Smooth muscle cell of the pulmonary artery (primary cell): ENCODE measurements at places on chromosomes 1 and 21. TPM values are rescaled to one million over a fixed set of nuclear protein-coding genes. Genes with fewer than 3 reads are reported as not detected.

GABRD gene
- not detected in 2 replicates for total RNA-seq

S100A7A gene
- not detected in 2 replicates for total RNA-seq

MX2 gene
- total RNA-seq = 2.2 and 3.3 TPM in 2 replicates

FAM131C gene
- 0.69 and 0.85 TPM in 2 replicates for total RNA-seq

ZYG11A gene
- total RNA-seq = 0.20 and 1.0 TPM in 2 replicates

SPRR2B gene
- total RNA-seq = not detected in 2 replicates

NUP210L gene
- total RNA-seq = 0.07 and 0.23 TPM in 2 replicates

MPL gene
- not detected in 2 replicates for total RNA-seq

FGR gene
- total RNA-seq = under 0.01 and 0.30 TPM in 2 replicates

LYPD8 gene
- total RNA-seq = 0.10 TPM in 1 of 2 replicates, not detected in the other

IFNLR1 gene
- total RNA-seq = under 0.01 TPM in 1 of 2 replicates, not detected in the other

BSND gene
- not detected in 2 replicates for total RNA-seq

PTPN22 gene
- total RNA-seq = 0.91 and 4.7 TPM in 2 replicates

MRPL24 gene
- 35.4 and 54.9 TPM in 2 replicates for total RNA-seq

ALG14 gene
- 2.7 and 3.5 TPM in 2 replicates for total RNA-seq

DNALI1 gene
- 3.9 TPM in 2 replicates for total RNA-seq

LENEP gene
- total RNA-seq = 0.33 TPM in 1 of 2 replicates, not detected in the other

LDLRAP1 gene
- total RNA-seq = 23.9 and 41.6 TPM in 2 replicates

EDARADD gene
- total RNA-seq = 0.07 TPM in 1 of 2 replicates, not detected in the other

TMCO1 gene
- 49.4 and 71.5 TPM in 2 replicates for total RNA-seq

LY9 gene
- not detected in 2 replicates for total RNA-seq

NBPF8 gene
- 17.7 and 22.8 TPM in 2 replicates for total RNA-seq

EFNA3 gene
- total RNA-seq = 3.1 and 4.2 TPM in 2 replicates

DISP3 gene
- not detected in 2 replicates for total RNA-seq

NFASC gene
- total RNA-seq = 42.0 and 47.6 TPM in 2 replicates

CELA2A gene
- total RNA-seq = 0.20 TPM in 1 of 2 replicates, not detected in the other

PRAMEF18 gene
- not detected in 2 replicates for total RNA-seq

EPHA10 gene
- not detected in 2 replicates for total RNA-seq

C1orf115 gene
- total RNA-seq = 0.20 and 0.85 TPM in 2 replicates

EPHB2 gene
- total RNA-seq = 12.2 and 72.5 TPM in 2 replicates

POU3F1 gene
- total RNA-seq = 0.03 TPM in 1 of 2 replicates, not detected in the other

ETV3L gene
- total RNA-seq = not detected in 2 replicates

LRRC7 gene
- total RNA-seq = 0.07 TPM in 1 of 2 replicates, not detected in the other

IQCC gene
- total RNA-seq = 1.4 and 1.7 TPM in 2 replicates

PADI1 gene
- total RNA-seq = 0.07 TPM in 2 replicates

OR2L3 gene
- not detected in 2 replicates for total RNA-seq

GNAI3 gene
- total RNA-seq = 14.9 and 16.0 TPM in 2 replicates

COL8A2 gene
- 6.6 and 13.8 TPM in 2 replicates for total RNA-seq

TSPEAR gene
- not detected in 2 replicates for total RNA-seq

AXDND1 gene
- total RNA-seq = 0.07 TPM in 1 of 2 replicates, not detected in the other

EBNA1BP2 gene
- total RNA-seq = 51.7 and 63.8 TPM in 2 replicates

RBP7 gene
- 0.26 TPM in 1 of 2 replicates, not detected in the other for total RNA-seq

IL22RA1 gene
- total RNA-seq = 0.07 TPM in 1 of 2 replicates, not detected in the other

C8B gene
- total RNA-seq = not detected in 2 replicates

C1QB gene
- total RNA-seq = not detected in 2 replicates

CTH gene
- 4.2 and 4.9 TPM in 2 replicates for total RNA-seq

KCNJ9 gene
- total RNA-seq = under 0.01 TPM in 1 of 2 replicates, not detected in the other

RIPK4 gene
- 3.3 and 15.0 TPM in 2 replicates for total RNA-seq

BEST4 gene
- total RNA-seq = 0.07 and 0.20 TPM in 2 replicates

KCNA3 gene
- 0.07 TPM in 1 of 2 replicates, not detected in the other for total RNA-seq

ZNF672 gene
- total RNA-seq = 19.6 and 22.9 TPM in 2 replicates

SYT6 gene
- total RNA-seq = not detected in 2 replicates
